ENCODE measurements at places on chromosomes 5 and 9.

DNA sequence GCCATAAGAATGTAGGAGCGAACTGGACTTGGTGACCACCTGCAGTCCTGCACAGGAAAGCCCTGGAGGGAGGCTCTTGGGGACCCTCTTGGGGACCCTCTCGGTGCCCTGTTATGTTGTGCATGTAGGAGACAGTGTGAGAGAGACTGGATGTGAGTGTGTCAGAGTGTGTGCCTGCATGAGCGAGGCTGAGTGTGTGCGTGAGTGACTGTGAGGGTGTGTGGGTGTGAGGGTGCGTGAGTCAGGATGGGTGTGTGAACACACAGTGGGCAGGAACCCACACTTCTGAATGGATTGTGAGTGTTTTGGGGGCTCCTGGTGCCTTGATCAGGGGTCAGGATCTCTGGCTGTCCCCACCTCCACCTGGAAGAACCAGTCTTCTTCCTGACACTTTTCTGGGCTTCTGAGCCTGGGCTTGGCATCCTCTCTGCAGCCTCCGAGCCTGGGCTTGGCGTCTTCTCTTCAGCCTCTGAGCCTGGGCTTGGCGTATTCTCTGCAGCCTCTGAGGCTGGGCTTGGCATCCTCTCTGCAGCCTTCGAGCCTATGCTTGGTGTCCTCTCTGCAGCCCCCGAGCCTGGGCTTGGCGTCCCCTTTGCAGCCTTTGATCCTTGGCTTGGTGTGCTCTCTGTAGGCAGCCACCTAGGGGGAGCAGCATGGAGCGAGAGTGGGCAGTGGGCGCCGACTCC is 25.6 kb upstream of the ANKRD33B start:
- DNase-seq: peak; percentile 33

GRCh38 chr5:72472031-72472430 is 35.2 kb downstream of the ZNF366 start:
- DNase-seq: no peak

DNA sequence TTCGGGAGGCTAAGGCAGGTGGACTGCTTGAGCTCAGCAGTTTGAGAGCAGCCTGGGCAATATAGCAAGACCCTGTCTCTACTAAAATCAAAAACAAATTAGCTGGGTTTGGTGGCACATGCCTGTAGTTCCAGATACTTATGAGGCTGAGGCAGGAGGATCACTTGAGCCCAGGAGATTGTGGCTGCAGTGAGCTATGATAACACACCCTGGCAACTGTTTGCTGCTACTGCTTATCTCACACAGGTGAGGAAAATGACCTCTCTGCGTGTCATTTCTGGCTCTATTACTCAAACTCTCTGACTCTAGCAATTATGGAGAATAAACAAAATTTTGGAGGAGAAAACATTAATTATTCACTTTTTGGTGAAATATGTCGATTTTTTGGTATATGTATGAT is 45.3 kb upstream of the TMC1 start:
- DNase-seq: no peak

DNA sequence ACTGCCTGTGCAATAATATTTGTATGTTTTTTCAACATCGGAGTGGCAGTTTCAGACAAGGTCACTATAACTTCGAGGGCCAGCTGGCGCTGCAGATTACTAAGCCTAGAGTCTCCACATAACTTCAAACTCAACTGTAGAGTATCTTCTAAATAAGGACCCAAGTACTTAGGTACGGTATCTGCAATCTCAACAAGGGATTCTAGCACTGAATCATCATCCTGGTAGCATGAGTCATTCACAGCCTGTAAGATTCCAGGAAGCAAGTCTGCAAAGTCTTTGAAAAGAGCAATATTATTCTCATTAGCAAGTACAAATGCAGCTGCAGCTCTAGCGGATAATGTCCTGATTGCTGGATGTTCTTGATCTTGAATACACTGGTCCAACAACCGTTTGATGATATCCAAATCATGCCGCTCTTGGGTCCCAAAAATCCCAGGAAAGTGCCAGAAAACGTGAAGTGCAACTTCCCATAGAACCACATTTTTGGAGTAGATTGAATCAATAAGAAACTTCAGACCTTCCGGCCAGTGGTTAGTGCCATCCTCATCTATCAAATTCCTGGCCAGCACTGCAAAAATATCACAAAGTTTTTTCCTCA is 654 bp downstream of the RANBP6 start:
- DNase-seq: no peak

DNA sequence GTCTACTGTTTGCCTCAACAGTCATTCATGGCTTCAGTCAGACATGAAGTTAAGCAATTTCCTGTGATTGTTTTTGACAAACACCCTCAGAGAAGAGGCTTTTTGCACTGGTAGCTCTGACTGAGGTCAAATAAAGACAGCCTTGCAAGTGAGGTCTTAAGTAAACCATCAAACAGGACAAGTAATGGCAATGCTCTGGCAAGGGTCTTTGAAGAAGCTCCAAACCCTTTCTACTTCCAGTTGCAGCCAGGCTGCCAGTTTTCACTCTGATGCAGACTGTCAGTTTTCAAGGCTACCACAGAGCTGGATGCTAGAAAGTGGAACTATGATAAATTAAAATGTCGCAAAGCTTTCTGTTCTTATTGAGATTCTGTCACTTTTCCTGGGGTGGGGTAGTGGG is 421.5 kb upstream of the PTGER4 start:
- DNase-seq: no peak

DNA sequence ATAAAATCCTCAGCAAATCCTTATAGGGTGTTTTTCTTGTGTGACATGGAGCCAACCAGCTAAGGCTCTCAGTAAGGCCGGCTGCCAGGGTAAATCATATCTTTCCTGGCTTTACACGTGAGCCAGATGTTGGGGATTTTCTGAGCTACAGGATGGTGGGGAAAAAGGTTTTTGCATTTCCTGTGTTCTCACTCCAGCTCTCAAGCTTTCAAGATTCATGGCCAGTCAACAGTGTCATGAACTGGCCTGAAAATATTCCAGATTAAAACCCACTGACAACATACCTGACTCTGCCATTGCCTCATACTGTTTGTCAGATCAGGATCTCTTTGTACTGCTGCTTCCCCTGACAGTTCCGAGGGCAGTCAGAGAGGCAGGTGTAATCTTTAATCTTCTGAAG is 306.9 kb downstream of the GLIS3 start:
- DNase-seq: no peak

- DNase-seq: no peak
Measured at GRCh38 chr5:30832519-30832918, 361.0 kb upstream of the CDH6 start.

- DNase-seq: no peak
Measured at GRCh38 chr5:111589316-111589715, 77.0 kb upstream of the STARD4 start.

DNA sequence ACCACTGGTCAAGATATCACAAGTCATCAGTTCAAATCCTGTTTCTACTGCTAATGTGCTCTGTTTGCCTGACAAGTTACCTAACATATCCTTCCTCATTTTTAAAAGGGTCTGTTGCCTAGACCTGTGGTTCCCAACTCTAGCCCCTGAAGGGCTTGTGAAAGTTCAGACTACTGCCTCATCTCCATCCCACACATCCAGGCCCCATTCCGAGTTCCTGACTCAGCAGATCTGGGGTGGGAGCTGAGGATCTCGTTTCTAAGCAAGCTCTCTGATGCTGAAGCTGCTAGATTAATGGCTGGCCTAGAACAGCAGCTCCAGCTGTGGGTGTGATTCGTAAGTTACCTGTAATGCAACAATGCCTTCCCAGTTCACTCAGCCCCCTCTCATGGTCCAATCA is 32.5 kb downstream of the S1PR3 start:
- no peak for DNase-seq

DNA sequence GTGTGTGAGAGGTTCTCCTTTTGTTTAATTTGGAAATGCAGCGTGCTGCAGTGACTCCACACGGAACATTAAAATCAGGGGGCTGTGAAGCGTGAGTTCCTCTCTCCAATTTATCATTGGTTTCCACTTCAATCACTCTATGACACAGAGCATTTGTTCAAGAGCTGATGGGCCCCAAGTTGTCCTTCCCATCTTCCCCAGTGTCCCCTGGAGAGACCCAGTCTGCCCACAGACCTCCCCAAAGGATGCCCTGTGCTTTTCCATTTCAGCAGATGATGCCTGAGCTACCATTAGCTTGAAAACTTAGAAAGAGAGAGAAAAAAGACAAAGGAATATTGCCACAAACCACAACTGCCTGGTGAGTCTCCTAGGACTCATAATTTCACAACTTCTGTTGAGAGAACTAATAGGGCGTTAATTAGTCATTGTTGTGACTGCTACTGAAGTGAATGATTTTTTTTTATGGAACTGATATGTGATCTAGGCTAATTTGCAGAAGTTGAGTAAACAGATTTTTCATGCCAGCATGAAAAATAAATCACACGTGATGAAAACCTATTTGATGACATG is 772.7 kb downstream of the SEMA5A start:
- DNase-seq: no peak

- DNase-seq: no peak
Measured at GRCh38 chr5:179908528-179908927, 831 bp upstream of the TBC1D9B start.

GRCh38 chr9:87663556-87663955 is 62.4 kb upstream of the CTSL start:
- DNase-seq: peak; percentile 11

- DNase-seq: no peak
Measured at GRCh38 chr5:173314166-173314952, 13.9 kb downstream of the STC2 start.

DNA sequence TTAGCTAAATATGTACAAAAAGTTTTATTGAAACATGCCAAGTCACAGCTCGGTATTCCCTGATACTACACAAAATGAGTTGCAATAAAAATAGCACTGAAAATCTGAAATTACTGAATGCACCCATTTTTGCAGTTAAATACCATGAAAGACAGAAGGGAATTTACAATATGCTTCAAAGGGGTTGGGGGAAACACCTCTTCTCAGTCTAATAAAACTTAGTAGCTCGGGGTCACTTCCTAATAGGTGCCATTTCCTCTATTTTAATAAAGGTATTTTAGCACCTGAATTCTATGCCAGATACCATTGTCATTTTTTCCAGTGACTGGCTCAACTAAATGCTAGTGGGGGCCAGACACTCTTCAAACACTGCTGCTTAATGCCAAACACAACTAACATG is 204.1 kb upstream of the MEF2C start:
- no peak for DNase-seq

DNA sequence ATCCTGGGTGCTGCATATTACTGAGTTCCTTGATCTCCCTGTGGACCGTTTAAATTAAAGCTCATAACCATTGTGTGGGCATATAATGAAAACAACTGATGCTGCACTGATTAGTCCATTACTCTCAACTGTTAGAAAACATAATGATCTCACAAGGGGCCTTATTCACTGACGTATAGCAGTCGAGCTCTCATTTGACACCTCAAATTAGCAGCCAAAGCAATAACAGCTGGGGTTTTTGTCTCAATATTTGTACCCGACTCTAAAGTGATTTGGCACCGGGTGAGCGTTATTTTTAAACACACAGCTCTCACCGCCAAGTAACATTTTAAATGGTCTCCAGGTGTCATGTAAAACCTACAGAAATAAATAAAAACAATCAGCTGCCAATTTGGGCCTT is 252.2 kb upstream of the PANK3 start:
- no peak for DNase-seq

DNA sequence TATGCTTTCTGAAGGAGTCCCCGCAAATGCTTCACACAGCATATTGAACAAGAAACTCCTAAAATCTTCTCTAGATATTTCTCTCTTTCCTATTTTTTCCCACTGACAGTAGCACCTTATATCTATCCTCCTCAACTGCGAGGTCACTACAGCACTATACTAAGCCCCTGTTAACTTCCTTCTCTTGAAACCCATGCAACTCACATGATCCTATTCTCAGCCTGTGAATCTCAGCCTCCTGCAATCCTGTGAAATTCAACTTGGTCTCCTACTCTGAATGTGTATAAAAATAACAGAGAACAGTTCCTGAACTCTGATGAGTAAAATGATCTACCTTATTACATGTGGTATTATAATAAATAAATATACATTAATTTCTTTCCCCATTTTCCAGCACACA is 6.1 kb upstream of the PLGRKT start:
- no peak for DNase-seq

DNA sequence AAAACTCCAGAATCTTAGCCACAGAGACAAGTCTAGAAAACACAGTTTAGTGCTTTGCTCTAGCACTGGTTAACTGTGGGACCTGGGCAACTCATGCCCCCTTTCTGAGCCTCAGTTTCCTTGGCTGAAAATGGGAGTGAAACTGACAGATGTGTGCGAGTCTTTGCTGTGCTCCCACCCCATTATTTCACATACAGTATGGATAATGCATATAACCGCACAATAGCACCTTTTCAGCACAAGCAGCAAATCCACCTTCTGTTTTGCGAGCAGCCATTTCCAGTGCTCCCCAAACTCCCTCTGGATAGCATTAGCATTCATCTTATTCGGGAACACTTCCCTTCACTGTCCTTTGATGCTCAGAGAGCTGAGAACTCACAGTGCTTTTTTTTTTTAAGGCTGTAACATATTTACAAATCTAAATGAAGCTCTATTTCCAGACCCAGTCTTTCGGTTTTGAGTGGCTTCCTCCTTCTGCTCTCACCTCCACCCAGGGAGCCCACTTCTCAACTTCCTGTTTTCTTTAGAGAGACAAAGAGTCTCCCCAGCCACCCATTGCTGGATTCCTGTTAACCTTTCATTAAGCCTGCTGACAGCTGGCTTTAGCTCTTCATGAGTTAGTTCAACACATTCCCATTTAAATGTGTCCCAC is 49.2 kb downstream of the TIMD4 start:
- no peak for DNase-seq

DNA sequence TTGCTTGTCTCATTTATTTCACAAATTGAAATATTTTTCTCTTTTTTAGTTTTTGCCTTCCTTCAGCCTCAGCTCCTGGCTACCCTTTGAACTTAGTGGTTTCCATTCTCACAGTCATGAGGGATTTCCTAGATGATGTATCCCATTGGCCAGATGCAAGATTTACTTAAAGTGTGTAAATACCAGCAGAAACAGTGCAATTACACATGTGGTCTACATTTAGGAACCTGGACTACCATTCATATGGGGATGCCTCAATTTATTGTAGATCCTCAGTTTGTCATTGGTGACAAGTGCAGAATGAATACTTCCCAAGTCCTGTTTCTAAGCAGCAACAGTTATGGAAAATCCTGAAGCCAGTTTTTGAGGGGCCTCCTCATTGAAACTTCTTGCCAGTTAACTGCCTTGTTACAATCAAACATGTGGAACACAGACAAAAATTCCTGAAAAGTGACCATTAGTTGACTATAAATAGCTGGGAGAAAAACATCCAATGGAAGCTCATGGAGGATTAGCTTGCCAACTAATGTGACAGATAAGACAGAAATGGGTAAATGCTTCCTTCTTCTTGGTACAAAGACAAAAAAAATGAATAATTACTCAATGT is 113.6 kb upstream of the FER start:
- DNase-seq: no peak

GRCh38 chr5:147782110-147783028 is at the start of gene JAKMIP2:
Gene JAKMIP2, minus strand, starts transcription at chr5:147782728. Its CDS starts 110,922 bp downstream, at chr5:147671806.
- peak; percentile 93 for DNase-seq

- DNase-seq: no peak
Measured at GRCh38 chr5:127650022-127650421, 1.1 kb downstream of the CTXN3 start.

GRCh38 chr9:105330755-105331154 is 86.3 kb downstream of the SLC44A1 start:
- DNase-seq: peak; percentile 70

GRCh38 chr9:26746357-26747072 is 146.1 kb downstream of the CAAP1 start:
- no peak for DNase-seq
